IPS-NIHi11 (cell line): ENCODE measurements at places on chromosomes 3 and 15.

GRCh38 chr15:26298010-26298658 is 435.0 kb upstream of the ATP10A start:
- DNase-seq, result no peak

DNA sequence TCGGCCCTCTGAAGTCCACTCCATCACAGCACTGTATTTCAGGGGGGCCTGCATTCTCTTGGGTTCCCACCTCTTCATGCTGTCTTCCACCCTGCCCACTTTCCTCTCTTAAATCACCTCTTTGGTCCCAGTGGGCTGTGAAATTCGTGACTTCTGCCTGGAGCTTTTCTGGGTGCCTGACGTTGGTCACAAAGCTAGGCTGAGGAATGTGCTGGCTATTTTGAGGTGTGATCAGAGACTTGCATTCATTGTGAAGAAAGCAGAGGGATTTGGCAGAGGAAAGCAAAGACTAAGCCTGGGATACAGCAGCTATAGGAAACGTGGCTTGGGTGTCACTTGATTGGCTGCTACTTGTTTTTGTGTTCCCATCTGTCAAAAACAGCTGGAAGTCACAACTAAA is 202.5 kb downstream of the SATB1 start:
- no peak for DNase-seq

- DNase-seq, result no peak
These were observed 885.9 kb downstream of the FHIT start for GRCh38 chr3:60365360-60365759.

DNA sequence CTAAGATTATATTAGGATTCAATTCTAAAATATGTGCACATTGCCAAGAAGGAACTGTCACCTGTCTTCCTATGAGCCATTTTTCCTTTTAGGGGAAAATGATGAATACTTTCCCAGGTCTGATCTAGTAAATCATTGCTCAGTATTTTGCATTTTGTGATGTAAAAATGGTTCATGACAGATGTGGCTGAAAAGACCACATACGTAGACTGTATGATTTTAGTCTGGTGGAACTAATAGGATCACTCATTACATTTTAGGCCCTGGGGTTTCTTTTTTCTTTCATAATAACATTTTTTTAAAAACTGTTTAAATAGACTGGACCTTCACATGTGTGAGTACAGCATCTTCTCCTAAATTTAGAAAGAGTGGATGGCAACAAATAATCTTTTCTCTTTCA is 201.7 kb upstream of the MLF1 start:
- DNase-seq, result no peak

DNA sequence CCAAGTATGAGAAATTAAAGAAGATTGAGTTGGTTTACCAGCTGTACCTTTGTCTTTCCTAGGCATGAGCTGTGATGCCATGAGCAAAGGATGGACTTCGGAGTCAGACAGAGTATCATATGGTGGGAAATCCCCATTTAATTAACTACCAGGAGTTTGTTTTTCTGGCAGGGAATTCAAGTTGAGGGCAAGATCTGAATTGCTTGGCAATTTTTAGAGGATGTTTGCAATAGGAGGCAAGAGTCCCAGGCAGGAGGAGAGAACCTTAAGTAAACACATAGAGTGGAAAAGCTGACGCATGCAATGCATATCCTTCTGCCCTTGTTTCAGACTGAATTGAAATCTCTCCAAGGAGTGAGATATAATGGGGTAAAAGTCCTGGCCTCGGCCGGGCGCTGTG is 569.7 kb upstream of the MDFIC2 start:
- no peak for DNase-seq

DNA sequence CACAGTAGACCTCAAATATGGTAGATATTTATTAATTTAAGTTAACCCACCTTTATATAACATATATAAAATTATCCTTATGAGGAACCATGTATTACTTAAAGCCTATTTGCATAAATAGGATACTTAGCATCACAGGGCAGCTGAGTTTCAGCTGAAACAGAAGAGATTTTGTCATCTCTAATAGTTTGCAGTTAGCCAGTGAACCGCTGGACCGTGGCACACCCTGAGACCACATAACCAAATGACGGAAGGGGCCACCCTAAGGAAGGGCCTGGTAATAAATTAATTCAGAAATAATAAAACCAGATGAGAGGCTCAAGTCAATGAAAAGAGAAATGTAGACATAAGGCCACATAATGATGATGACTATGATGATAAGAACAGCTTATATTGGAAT is 107.7 kb downstream of the MYO5A start:
- DNase-seq, result no peak

- DNase-seq, result peak; percentile 13
These were observed 1.4 kb downstream of the EPHB1 start for GRCh38 chr3:134796281-134797056.

- DNase-seq, result no peak
These were observed 41.7 kb downstream of the GPR176 start for GRCh38 chr15:39878406-39878785.

DNA sequence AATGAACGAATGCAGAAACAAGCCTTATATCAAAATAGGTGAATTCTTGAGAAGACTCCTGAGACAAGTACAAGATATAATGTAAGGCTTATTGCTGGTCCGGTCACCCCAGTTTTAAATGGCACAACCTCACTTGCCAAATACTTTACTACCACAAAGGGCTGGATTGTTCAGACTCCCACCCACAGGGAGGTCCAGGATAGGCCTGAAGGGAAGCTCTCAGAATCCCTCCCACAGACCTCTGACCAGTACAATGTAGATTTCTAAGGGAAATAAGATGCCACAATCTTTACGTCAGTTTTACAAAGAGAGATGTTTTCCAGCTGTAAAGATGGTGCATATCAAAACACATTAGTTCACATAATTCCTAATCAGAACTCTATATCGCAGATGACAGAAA is 577.7 kb upstream of the ADAMTS9 start:
- DNase-seq, result no peak

DNA sequence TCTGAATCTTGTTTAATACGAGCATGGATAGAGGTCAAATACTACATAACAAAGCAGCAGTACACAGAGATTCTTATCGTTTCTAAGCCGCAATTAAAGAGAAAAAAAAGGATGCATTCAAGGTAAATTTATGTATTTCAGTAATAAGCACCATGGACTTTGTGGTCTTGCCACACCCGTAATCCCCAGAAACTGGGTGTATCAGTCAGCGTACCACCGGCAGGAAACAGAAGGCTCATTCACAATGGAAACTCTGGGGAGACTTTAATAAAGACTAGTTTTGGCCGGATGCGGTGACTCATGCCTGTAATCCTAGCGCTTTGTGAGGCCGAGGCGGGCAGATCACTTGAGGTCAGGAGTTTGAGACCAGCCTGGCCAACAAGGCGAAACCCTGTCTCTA is 81.9 kb upstream of the ZNF280D start:
- no peak for DNase-seq

GRCh38 chr3:61081554-61081953 is 169.7 kb downstream of the FHIT start:
- no peak for DNase-seq

DNA sequence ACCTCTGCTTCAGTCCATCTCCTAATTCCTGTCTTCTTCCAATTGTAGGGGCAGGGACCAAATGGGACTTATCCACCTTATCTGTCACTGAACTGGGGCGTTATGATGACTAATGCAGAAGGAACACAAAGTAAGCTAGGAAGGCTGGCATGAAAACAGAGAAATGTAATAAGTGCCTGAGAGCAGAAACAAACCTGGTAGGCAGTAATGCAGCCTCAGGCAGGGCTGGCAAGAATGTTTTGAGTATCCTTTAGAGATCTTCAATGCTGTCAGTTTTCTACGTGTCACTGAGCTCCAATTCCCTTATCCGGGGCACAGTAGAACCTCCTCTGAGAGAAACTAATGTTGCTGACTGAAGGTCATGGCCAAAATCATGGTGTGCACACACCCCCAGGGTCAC is 246.2 kb upstream of the TBL1XR1 start:
- no peak for DNase-seq

GRCh38 chr15:70710714-70711113 is 52.6 kb downstream of the UACA start:
- DNase-seq, result no peak

- no peak for DNase-seq
These were observed 76.7 kb downstream of the ARNT2 start for GRCh38 chr15:80480909-80481308.
